Stimulated activated CD4-positive, alpha-beta T cell treated with anti-CD3 and anti-CD28 coated beads, Interleukin-4, amount 100 ng/mL, for 1 hour (primary cell): ENCODE measurements at places on chromosomes 3 and 15.

DNA sequence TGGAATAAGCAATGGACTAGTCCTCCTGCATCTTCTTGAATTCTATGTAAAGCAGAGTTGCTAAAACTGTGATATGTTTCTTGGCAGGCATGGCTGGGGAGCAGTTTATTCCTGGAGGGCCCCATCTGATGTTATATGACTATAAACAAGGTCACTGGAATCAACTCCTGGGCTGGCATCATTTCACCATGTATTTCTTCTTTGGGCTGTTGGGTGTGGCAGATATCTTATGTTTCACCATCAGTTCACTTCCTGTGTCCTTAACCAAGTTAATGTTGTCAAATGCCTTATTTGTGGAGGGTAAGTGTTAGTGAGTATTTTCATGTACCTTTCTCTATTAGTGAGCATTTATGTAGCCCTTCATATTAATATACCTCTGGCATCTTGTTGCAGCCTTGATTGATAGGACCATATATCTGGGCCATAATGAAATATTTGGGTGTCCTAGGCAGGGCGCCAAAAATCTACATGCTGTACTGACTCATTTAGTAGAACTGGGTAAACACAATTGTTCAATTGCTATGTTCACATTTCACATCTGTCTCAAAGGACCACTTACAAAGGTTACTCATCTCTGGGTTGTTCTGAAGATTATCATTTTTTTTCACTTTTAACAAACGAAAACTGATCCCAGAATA, 52.6 kb upstream of the ADGRG7 start:
- DNase-seq = no peak

DNA sequence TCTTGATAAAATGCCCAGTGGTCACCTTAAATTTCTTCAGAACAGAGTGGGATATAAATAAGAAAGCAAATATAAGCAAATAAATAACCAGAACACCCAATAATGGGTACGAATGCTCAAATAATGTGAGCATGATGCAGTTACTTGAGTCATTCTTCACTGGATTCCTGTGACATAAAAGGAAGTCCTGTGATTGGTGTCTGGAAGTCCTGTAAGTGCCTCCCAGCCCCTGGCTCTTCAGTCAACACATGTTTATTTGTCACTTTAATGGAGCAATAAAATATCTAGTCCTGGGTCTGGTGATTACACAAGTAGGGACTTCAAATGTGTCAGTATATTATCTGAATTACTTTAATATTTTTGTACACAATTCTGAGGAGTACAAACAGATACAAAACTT, 30.4 kb downstream of the TMEM212 start:
- no peak for DNase-seq

GRCh38 chr15:48500595-48500994, 144.9 kb downstream of the FBN1 start:
- no peak for DNase-seq

- peak; percentile 27 for DNase-seq
Measured at GRCh38 chr3:138946663-138947494, at the start of the genes FOXL2 and FOXL2NB. TSS of gene FOXL2 (minus strand) at chr3:138947137. CDS start at chr3:138946722, 415 bp downstream. TSS of gene FOXL2NB (plus strand) at chr3:138947217. CDS start at chr3:138947365, 148 bp downstream.

GRCh38 chr3:25038922-25039321, 389.1 kb upstream of the RARB start:
- no peak for DNase-seq
